Bronchial smooth muscle cell (primary cell): ENCODE measurements at places on chromosomes 7 and 10. TPM values are rescaled to one million over a fixed set of nuclear protein-coding genes. Genes with fewer than 3 reads are reported as not detected.

PSMA2 gene
- total RNA-seq: 42.6 and 50.8 TPM in 2 replicates

TMEM236 gene
- under 0.01 TPM in 1 of 2 replicates, not detected in the other for total RNA-seq

AKR1D1 gene
- not detected in 2 replicates for total RNA-seq

ITPRID1 gene
- not detected in 2 replicates for total RNA-seq

CDH23 gene
- 0.17 and 0.32 TPM in 2 replicates for total RNA-seq

CUEDC2 gene
- total RNA-seq: 33.1 and 47.0 TPM in 2 replicates

SPRN gene
- total RNA-seq: 0.17 and 0.63 TPM in 2 replicates

ZNF804B gene
- total RNA-seq: not detected in 2 replicates

NUTM2E gene
- not detected in 2 replicates for total RNA-seq

PDE6C gene
- not detected in 2 replicates for total RNA-seq

UCN3 gene
- not detected in 2 replicates for total RNA-seq

PNLIPRP1 gene
- not detected in 2 replicates for total RNA-seq

NME8 gene
- not detected in 2 replicates for total RNA-seq

TTYH3 gene
- total RNA-seq: 27.9 and 37.3 TPM in 2 replicates

SH2B2 gene
- 0.94 and 0.95 TPM in 2 replicates for total RNA-seq

C7orf57 gene
- not detected in 2 replicates for total RNA-seq

SPDYE16 gene
- under 0.01 and 0.26 TPM in 2 replicates for total RNA-seq

AFAP1L2 gene
- 0.16 and 0.26 TPM in 2 replicates for total RNA-seq
